ENCODE measurements at places on chromosomes 1 and 21.
A peak's percentile ranks its signal among the peaks of the same experiment; 100 is the strongest.

DNA sequence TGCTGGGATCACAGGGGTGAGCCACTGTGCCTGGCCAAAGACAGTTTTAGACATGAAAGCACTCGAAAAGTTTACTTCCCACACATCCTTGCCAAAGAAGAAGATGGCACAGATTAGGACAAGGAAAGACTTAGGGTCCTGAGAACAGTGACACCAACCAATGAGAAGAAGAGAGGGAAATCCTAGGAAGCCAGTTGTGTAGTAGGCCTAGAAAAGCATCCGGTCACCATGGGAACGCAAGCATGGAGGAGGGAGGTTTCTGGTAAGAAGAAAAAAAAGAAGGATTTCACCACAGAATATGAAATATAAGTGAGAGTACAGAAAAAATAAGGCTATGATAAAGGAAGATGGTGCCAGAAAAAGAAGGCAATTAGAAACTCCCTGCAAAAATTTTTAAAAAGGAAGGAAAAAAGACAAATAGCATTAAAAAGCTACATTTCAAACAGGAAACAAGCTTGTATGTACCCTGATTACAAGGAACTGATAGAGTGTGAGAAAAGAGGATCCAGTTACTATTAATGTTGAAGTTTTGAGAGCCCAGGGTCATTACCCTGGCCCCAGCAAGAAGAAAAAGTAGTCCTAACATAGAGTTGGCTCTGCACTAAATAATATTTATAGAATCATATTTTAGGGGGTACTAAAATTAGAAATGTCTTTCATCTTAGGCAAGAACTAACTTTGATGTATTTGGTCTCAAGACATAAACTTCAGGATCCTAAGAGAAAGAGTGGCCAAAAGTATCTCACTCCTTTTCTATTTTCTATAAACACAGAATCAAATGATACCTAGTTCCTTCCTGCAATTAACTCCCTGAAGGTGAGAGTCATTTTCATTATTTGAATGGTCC is 16.1 kb downstream of the DIPK1A start:
- no peak for DNase-seq

DNA sequence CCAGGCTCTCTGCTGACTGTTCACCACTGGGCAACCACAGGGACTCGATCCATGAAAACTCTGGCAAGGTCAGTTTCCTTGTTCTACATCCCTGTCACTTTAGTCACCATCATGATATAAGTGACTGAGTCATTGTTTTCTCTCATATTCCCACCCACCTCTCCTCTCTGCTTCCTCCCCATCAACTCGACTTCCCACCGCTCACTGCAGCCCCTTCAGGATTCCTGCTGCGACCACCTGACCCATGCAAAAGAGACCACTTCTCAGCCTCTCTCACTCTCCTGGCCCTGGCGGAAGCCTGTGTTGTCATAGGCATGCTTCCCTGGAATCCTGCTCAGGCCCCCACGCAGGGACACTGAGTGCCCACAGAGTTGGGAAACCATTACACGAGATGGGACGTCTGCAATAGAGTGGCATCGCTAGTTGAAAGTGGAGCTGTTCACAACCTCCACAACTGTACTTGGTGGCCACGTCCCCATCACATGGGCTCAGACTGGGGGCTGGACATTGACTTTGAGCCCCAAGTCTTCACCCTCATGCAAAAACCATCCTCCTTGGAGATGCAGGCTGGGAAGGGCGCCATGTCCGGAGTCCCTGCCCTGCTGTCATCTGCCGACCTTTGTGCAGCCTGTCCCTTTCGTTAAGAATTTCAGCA is 1.8 kb upstream of the TFF2 start:
- no peak for DNase-seq

DNA sequence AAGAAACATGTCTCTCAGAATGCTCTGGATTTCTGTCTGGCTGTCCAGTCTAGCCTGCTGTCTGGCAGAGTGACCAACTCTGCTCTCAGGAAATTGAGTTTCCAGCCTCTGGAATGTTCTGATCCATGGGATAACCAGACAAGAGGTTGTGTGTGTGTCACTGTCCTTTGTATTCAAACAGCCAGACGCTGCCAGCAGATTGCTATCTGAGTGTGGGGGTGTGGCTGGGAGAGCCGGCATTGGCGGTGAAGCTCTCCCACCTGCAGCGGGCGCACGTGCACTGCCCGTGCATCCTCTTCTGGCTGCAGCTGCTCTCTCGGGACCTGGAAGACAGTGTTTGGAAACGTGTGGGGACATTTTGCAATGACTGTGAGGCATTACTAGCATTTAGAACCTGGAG is 26.1 kb downstream of the PKP1 start:
- peak; percentile 72 for DNase-seq

DNA sequence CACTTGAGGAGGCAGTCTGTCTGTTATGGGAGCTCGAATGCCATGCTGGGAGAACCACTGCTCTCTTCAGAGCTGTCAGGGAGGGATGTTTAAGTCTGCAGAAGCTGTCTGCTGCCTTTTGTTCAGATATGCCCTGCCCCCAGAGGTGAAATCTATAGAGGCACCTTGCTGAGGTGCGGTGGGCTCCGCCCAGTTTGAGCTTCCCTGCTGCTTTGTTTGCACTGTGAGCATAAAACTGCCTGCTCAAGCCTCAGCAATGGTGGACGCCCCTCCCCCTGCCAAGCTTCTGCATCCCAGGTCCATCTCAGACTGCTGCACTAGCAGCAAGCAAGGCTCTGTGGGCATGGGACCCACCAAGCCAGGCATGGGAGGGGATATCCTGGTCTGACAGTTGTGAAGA is 247.5 kb downstream of the LMX1A start:
- DNase-seq = no peak

DNA sequence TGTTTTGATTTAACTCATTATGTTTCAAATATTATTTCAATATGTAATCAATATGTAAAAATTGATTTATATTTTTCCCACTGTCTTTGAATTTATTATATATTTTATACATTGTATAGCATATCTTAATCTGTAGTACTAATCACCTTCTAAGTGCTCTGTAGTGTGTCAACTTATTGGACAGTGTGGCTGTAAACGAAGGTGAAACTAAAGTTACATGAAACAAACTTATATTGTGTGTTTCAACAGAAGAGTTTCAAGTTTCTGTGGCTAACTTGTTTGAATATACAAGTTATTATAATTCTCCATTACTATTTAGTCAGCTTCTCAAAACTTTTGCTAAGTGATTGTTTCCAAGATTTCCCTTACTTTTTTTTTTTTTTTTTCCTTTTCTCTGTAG is 175.8 kb downstream of the DHRS3 start:
- DNase-seq = no peak

GRCh38 chr1:101506541-101507164 is 269.8 kb downstream of the S1PR1 start:
- DNase-seq = peak; percentile 41

DNA sequence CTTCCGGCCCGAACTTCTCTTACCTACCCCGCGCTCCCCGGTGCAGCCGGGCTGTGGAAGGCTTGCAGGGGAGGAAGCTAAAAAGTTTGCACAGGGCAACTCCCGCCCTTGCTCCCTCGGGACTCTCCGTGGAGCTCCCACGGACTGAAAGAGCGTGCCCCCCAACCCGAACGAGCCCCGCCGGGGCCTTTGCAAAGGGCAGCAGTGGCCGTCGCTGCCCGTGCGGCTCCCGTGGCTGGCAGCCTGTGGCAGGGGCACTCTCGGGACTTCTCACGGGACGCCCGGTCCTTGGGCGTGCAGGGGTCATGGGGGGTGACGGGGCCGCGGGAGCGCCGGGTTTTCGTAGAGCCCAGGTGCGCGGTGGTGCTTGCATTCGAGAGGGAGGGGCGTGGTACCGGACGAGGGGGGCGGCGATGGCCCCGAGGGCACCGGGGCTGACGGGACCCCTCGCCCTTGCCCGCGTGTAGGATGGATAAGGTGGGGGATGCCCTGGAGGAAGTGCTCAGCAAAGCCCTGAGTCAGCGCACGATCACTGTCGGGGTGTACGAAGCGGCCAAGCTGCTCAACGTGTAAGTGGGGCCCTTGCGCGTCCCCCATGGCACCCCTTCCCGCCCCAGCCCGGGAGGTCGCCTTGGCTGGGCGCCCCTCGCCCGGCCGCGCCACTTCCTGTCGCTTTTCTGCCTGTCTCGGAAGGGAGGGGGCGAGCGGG is 711 bp downstream of the GADD45A start:
- no peak for DNase-seq

GRCh38 chr1:206532368-206532767 is 25.0 kb downstream of the RASSF5 start:
- no peak for DNase-seq
